ENCODE measurements at places on chromosomes 6 and 20. TPM values are rescaled to one million over a fixed set of nuclear protein-coding genes. Genes with fewer than 3 reads are reported as not detected.

- no peaks in the 10 kb centered on the region for H3K36me3 ChIP-seq
- no peak overlapping the region for H3K27ac ChIP-seq
- no peaks in the 10 kb centered on the region for H3K4me1 ChIP-seq
- H3K4me3 ChIP-seq, result no peak overlapping the region
- no peaks in the 10 kb centered on the region for H3K27me3 ChIP-seq
These were observed 292.6 kb upstream of the NT5E start for GRCh38 chr6:85157311-85157710.

GRCh38 chr6:33082702-33083101 is 6.9 kb downstream of the HLA-DPB1 start:
- no peak for DNase-seq
- peaks cover 27% of the 10 kb centered on the region for H3K27me3 ChIP-seq
- no peak overlapping the region for H3K27ac ChIP-seq
- H3K36me3 ChIP-seq, result no peaks in the 10 kb centered on the region

Gene LGSN
- not detected for total RNA-seq

GRCh38 chr6:168014428-168014827 is 17.0 kb downstream of the KIF25 start:
- no peak overlapping the region for H3K4me3 ChIP-seq
- H3K27ac ChIP-seq, result no peak overlapping the region
- no peaks in the 10 kb centered on the region for H3K36me3 ChIP-seq
- DNase-seq, result no peak

DNA sequence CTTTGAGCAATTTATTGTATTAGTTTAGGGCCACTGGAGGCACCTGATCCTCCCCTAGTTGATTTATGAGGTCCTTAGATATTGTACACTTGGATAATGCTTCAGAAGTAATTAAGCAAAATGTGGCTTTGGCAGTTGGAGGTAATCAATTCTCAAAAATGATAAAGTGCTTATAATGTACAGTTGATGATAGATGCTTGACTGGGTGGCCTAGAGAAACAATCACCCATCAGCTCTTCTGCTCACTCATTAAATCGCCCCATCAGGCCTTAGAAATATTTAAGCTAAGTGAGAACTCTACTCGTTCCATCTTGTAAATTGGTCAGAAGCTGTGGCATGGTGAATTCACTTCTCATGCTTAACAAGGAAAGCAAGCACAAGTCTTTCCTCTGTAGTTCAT is 349.9 kb downstream of the SAMD5 start:
- no peak overlapping the region for H3K27ac ChIP-seq
- no peaks in the 10 kb centered on the region for H3K36me3 ChIP-seq
- DNase-seq, result no peak
- no peak overlapping the region for H3K4me3 ChIP-seq
- no peaks in the 10 kb centered on the region for H3K4me1 ChIP-seq
- no peaks in the 10 kb centered on the region for H3K27me3 ChIP-seq

DNA sequence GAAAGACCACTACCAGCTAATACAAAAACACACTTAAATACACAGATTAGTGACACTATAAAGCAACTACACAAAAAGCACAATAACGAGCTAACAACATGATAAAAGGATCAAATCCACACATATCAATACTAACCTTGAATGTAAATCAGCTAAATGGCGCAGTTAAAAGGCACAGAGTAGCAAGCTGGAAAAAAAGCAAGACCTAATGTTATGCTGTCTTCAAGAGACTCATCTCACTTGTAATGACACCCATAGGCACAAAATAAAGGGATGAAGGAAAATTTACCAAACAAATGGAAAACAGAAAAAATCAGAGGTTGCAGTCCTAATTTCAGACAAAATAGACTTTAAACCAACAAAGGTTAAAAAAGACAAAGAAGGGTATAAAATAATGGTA is 86.3 kb downstream of the NUS1 start:
- no peaks in the 10 kb centered on the region for H3K4me1 ChIP-seq
- no peak overlapping the region for H3K27ac ChIP-seq
- DNase-seq, result no peak
- no peak overlapping the region for H3K4me3 ChIP-seq

Gene CRISP1
- total RNA-seq, result not detected

Gene HSPA12B
- 0.21 TPM for total RNA-seq

DNA sequence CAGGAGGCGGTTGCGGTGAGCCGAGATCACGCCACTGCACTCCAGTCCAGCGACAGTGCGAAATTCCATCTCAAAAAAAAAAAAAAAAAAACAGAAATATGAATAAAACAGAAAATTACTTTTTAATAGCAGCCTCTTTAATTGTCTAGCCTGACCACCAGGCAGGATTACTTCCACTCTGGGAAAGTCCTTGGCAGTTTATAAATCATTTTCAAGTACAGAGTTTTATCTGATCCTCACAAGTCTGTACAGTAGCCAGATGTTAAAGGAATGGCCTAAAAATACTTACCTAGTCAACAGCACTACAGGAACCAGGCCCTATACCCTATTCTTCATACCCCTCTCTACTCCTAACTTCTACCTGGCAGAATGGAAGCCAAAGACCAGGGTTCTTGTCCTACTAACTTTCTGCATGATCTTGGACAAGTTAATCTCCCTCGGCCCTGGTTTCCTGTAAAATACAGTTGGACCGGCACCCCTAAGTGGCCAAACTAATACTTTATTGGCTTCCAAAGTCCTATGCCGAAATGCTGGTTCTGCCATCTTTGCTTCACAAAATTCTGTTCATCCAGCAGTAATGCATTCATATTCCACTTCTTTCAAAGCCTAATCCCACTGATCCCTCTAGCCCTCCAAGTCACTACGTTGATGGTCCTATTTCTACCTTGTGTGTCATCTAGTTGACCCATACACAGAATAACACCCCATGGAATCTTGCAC is 1.9 kb downstream of the EIF2S2 start:
- H3K36me3 ChIP-seq, result peaks cover 34% of the 10 kb centered on the region
- no peaks in the 10 kb centered on the region for H3K27me3 ChIP-seq
- H3K4me3 ChIP-seq, result peak overlapping the region; percentile 79
- peak overlapping the region; percentile 98 for H3K27ac ChIP-seq
- H3K4me1 ChIP-seq, result peaks cover 22% of the 10 kb centered on the region
- DNase-seq, result no peak

Gene TTI1
- 26.6 TPM for total RNA-seq

GRCh38 chr6:106070636-106071035 is 15.5 kb upstream of the PRDM1 start:
- DNase-seq, result no peak
- H3K4me3 ChIP-seq, result no peak overlapping the region
- H3K27ac ChIP-seq, result no peak overlapping the region
- H3K27me3 ChIP-seq, result no peaks in the 10 kb centered on the region
- no peaks in the 10 kb centered on the region for H3K36me3 ChIP-seq

- H3K4me3 ChIP-seq, result peak within 1 kb of the TSS; percentile 92
- no peaks in the 10 kb centered on the region for H3K36me3 ChIP-seq
- peaks cover 19% of the 10 kb centered on the region for H3K4me1 ChIP-seq
- H3K27ac ChIP-seq, result peak within 1 kb of the TSS; percentile 99
- DNase-seq, result peak; percentile 93
These were observed at the start of gene CEP250 for GRCh38 chr20:35454881-35455609. Gene CEP250, plus strand, starts transcription at chr20:35455598. Its CDS starts 6,770 bp downstream, at chr20:35462368.

Gene RAE1
- 34.5 TPM for total RNA-seq

GRCh38 chr20:47093320-47093966 is 198.8 kb downstream of the EYA2 start:
- no peaks in the 10 kb centered on the region for H3K4me1 ChIP-seq
- no peaks in the 10 kb centered on the region for H3K27me3 ChIP-seq
- no peak overlapping the region for H3K4me3 ChIP-seq
- H3K27ac ChIP-seq, result no peak overlapping the region

- H3K4me1 ChIP-seq, result no peaks in the 10 kb centered on the region
- H3K4me3 ChIP-seq, result no peak overlapping the region
- DNase-seq, result no peak
- no peaks in the 10 kb centered on the region for H3K36me3 ChIP-seq
- H3K27me3 ChIP-seq, result no peaks in the 10 kb centered on the region
These were observed 16.4 kb upstream of the FNDC1 start for GRCh38 chr6:159152782-159153181.

Data from Panc1 (cell line).